ENCODE measurements at places on chromosomes 5 and 9.

- DNase-seq = no peak
Measured at GRCh38 chr5:36033486-36033885, 33.2 kb downstream of the UGT3A2 start.

DNA sequence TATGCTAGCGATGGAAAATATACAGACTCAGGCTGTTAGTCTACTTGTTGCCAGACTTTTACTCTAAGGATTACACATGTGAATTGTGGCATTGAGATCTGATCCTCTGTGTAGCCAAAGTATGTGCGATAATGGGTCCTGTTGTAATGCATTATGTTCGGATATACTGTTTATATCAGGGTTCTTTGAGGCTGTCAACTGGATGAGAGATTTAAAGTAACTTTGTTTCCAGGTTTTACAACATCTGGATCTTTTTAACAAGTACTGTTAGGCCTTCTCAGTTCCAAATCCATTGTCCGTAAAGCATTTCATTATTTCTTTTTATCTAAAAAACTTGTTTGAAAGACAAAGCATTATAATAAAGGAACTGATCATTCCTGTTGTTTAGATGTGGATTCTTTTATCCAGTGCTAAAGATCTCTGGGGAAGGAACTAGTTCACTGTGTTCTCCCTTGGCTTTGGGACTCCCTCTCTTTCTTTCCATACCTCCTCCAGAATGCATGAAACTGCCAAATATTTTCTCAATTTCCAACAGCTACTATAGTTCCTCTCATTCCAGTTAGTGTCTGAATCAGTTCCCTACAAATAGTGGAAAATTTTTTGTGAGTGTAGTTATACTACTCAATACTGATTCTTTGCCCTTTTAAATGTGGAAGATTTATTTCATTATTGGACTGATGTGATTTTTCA is 68.8 kb downstream of the HACD4 start:
- DNase-seq = no peak

DNA sequence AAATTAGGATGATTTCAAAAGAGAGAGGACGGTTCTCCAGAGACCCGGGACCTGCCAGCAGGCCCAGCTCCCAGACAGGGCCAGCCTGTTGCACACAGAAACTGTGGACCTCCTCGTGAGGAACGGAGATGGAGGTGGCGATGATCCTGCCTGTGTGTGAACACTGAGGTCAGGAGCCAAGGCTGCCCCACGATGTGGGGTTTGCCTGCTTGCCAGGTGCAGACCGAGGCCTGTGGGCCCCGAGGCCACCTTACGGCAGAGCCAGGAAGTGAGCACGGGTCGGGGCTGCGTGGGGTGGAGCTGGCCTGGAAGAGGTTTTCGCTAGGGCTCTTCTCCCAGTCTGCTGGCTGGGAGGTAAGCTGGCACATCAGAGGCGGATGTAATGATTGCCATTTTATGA is 4.3 kb downstream of the FAM163B start:
- DNase-seq = no peak

DNA sequence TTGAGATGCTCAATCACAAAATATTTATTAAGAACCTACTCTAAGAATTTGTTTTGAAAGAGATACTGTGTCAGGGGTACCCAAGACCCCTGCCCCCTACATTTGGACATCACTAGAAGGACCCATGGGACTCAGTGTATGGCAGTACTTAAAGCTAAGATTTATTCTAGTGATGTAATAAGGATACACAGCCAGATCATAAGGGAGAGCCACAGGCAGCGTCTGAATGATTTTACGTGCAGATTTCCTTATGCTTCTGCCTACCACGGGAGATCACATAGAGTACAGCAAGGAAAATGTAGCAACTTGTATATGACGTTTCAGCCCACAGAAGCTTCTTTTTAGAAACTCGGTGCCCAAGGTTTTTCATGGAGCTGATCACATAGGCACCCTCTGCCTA is 172.9 kb downstream of the DEPDC1B start:
- DNase-seq = no peak

DNA sequence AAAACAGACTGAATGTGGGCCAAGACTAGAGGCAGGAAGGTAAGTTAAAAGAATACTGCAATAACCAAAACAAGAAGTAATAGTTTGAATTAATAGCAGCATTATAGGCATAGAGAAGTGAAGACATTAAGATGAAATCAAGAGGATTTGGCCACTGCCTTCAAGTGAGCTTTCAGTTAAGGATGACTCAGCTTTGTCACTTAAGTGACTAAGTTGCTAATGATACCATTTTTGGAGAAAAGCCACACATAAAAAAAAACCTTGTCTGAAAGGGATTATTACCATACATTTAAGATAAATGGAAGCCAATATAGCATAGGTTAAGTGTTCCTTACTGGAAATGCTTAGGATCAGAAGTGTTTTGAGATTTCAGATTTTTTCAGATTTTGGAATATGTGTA is 57.0 kb downstream of the ECPAS start:
- no peak for DNase-seq

DNA sequence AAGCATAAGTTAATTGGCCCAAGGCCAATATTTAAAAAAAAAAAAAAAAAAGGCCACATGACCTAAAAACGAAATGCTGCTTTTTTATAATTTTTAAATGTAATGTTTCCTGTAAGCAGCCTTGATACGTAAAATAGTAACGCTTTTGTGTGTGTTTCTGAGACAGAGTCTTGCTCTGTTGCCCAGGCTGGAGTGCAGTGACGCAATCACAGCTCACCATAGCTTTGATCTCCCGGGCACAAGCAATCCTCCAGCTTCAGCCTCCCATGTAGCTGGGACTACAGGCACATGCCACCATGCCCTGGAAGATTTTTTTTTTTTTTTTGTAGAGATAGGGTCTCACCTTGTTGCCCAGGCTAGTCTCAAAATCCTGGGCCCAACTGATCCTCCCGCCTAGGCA is 179.9 kb downstream of the EDIL3 start:
- DNase-seq = no peak

DNA sequence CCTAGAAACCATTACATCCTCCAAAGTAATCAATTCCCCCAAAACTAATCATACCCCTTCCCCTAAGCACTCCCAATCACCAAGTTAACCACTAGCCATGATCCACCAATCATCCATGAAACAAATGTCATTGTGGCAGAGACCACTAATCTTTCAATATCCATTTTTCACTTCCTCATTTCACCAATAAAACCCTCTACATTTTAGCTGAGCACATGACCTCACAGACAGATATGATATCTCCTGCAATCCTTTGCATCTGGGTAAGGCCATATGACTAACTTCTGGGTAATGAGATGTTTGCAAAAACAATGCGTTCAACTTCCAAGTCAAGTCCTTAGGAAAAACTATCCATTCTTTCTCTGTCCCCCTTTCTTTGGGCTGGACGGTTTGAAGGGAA is 20.7 kb downstream of the OR2S2 start:
- no peak for DNase-seq

- no peak for DNase-seq
Measured at GRCh38 chr9:37371565-37372464, 50.7 kb upstream of the GRHPR start.

DNA sequence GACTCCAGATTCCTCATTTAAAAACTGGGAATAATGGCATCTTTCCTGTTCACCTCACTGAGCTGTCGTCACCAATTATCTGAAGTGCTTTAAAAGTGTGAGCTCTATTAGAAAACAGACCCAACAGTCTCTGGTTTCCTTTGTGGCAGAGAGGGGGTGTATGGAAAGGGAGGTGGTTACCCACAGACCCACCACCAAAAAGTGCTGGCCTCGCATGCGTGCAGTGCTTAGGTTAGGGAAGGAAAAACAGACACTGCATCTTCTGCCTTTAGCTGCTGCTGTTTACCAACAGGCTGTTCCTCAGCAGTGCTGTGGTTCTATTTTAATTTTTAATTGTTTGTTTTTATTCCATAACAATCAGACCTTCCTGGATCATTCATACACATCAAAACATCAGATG is 249.6 kb downstream of the PIK3R1 start:
- DNase-seq = no peak

DNA sequence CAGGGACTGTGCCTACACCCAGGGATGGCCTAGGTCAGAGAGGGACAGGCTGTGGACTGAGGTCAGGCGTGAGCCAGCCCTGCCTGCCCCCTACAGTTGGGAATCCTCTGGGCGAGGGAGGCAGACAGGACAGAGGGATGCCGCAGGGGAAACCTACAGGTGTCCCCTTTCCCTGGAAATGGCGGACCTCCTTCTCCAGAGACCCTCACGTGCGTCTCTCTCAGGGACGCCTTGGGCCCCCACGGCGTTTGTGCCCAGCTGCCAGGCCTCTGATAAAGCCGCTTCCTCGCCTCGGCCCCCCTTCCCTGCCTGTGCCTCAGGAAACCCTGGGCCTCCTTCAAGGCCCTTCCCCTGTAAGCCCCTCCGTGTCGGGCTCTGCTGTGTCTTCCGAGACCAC is 129.3 kb downstream of the RXRA start:
- DNase-seq = no peak

GRCh38 chr9:114668146-114668545 is 10.5 kb upstream of the TEX53 start:
- DNase-seq = no peak

DNA sequence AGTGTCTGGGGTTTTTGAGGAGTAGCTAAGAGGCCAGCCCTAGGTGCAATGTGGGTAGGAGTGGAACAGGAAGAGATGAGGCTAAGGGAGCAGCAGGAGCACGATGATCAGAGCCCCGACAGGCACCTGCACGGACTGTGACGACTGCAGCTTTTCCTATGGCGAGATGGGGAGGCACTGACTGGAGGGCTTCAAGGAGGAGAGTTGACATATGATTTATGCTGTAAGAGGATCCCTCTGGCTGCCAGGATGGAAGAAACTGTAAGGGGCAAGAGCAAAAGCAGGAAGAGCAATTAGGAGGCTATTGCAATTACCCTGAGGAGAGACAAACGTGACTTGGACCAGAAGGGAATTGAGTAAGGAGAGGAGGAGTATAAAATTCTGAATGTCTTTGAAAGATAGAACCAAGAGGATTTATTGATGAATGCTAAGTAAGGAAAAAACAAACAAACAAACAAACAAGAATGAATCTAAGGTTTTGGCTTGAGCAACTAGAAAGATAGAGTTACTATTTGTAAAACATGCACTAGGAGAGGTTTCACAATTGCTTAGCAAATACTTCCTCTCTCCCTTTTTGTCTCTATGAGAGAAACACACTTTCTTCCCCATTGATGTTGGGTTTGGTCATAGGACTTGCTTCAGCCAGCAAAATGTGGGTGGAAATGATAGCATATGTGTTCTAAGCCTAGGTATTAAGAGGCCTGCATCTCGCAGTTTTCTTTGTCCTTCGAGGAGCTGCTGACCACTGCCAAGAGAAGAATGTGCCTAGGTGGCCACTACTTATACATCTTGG is 32.9 kb downstream of the TRPC7 start:
- DNase-seq = no peak

- no peak for DNase-seq
Measured at GRCh38 chr5:67581203-67581602, 384.6 kb upstream of the CD180 start.

GRCh38 chr5:139523635-139524445 is 37.3 kb upstream of the UBE2D2 start:
- DNase-seq = peak; percentile 92

DNA sequence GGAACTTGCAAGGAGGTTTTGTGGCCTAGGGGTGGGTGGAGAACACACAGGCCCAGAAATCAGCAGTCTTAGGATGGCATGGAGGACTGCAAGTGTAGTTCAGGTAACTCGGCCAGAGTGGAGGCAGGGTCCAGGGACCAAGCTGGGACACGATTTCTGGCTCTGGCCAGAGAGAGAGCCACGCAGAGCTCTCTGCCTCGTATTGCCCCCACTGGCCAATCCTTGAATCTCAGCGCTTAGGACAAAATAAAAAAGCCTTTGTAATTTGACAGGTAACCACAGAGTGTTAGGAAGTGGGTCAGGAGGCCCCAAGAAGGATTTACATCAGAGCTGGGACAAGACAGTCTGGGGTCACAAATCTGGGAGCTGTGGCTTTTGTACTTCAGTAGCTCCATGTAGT is 11.7 kb downstream of the MAP3K1 start:
- DNase-seq = no peak

DNA sequence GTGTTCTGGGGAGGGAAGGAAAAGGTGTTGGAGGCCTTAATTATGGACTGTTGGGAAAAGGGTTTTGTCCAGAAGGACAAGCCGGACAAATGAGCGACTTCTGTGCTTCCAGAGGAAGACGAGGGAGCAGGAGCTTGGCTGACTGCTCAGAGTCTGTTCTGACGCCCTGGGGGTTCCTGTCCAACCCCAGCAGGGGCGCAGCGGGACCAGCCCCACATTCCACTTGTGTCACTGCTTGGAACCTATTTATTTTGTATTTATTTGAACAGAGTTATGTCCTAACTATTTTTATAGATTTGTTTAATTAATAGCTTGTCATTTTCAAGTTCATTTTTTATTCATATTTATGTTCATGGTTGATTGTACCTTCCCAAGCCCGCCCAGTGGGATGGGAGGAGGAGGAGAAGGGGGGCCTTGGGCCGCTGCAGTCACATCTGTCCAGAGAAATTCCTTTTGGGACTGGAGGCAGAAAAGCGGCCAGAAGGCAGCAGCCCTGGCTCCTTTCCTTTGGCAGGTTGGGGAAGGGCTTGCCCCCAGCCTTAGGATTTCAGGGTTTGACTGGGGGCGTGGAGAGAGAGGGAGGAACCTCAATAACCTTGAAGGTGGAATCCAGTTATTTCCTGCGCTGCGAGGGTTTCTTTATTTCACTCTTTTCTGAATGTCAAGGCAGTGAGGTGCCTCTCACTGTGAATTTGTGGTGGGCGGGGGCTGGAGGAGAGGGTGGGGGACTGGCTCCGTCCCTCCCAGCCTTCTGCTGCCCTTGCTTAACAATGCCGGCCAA is 19.1 kb downstream of the PTGES2 start:
- no peak for DNase-seq

DNA sequence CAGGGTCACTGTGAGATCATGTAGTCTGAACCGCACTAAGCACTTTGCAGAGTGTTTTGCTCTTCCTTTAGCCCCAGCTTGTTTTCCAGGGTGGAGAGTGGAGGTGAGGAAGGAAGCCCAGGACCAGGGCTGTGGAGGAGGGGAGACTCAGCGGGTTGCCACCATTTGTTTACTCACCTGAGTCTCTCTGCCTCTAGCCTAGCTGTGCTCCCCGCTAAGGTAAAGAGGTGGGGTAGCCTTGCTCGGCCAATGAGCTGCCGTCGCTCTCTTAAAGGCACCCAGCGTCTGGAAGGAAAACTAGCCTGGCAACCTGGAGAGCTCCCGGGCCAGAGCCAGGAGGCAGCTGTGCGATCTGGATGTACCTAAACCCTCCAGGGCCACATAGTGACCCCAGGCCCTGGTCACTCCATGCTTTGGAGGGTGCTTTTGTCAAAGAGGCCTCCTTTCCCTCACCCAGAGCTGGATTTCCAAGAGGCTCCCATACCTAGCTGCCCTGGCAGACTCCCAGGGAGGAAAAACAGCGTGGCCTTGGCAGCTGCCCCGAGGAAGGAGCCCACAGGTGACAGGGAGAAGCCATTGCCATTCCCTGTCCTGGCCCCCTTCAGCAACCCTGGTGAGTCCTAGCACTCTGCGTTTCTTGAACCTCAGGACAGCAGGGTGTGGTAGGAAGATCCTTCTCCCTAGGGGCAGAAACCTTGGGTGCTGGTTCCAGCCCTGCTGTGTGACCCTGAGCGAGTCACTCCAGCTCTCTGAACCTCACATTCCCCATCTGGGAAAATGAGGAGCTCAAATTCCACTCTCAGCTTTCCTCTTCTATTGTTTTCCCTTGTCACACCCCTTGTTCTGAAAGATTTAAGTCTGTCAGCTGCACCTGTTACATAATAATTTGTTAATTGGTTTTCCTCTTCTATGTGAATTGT is 42.4 kb upstream of the LARP1 start:
- DNase-seq = no peak

Measured in NT2/D1 (cell line).